ENCODE measurements at places on chromosomes 3 and 15.

DNA sequence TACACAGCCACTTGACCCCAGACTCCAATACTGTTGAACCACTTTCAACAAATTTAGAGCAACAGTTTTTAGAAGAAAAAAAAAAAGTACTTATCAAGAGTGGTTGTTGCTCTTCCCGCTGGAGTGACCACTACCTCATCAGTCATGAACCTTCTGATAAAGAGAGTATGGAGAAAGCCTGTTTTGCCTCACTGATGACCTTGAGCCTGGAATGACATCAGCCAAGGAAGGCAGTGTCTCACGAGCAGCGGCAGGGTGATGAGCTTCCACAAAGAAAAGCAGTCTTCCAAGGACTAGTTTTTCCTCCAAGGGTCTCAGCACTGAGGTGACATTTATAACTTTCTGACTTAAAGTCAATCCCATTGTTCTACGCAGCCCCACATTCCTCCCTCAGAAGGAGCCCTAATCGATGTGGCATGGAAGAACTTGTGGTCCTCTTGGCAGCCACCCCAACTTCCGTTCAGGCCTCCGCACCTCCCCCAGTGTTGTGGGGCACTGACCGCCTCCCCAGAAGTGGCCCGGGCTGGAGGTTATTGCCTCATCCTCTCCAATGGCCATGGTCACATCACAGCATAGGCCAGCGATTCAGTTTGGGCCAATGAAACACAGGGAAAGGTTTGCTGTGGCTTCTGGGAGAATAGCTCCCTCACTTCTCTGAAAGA is 1.8 kb upstream of the CYP11A1 start:
- no peak for DNase-seq

DNA sequence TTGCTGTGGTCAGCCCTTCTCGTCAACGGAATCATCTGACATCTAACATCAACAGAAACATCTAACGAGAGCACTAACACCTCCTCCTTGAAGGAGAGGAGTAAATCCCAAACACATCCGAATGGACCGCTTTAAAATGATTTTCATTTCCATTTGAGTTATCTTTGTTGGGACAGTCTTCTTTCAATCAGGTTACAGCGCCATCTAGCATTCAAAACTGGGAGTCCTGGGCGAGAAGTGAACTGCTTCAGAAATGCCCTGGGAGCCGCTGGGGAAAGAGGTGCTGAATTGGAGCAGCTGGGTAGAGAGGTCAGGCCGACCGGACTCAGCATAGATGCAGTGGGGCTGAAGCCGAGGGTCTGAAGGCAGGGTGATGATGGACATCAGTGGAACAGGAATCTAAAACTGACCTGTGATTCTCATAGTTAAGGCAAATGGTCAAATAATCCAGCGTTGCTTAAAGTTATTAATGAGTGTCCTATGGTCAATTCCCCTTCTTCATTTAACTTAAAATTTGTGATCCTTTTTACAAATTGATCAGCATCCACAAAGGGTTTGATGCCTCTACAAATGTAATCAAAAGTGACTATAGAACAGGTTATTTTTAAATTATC is 170.0 kb upstream of the NDN start:
- no peak for DNase-seq

DNA sequence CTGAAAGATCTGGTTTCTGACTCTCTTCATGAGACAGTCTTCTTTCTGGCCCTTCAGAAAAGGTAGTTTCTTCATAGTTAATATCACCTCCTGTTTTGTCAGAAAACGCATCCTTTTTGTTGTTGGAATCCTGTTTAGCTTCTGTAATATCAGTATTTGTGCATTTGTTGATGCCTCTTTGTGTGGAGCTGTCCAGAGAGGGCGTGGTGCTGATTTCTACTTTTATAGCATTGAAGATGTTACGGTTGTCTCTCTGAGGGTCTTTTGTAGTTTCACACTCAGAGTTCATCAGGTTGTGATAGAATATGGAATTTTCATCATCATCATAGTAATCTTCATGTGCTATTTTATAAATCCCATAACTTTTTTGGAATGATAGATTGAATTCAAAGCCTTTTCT is 8.9 kb downstream of the GPR149 start:
- peak; percentile 27 for DNase-seq

GRCh38 chr15:29873947-29874411 is 51.7 kb upstream of the TJP1 start:
- no peak for DNase-seq

- no peak for DNase-seq
These were observed 17.4 kb downstream of the DET1 start for GRCh38 chr15:88529021-88529630.

GRCh38 chr15:30923429-30923828 is 19.7 kb downstream of the FAN1 start:
- DNase-seq: no peak

- DNase-seq: no peak
These were observed 403.0 kb downstream of the FOXP1 start for GRCh38 chr3:71180524-71180923.

DNA sequence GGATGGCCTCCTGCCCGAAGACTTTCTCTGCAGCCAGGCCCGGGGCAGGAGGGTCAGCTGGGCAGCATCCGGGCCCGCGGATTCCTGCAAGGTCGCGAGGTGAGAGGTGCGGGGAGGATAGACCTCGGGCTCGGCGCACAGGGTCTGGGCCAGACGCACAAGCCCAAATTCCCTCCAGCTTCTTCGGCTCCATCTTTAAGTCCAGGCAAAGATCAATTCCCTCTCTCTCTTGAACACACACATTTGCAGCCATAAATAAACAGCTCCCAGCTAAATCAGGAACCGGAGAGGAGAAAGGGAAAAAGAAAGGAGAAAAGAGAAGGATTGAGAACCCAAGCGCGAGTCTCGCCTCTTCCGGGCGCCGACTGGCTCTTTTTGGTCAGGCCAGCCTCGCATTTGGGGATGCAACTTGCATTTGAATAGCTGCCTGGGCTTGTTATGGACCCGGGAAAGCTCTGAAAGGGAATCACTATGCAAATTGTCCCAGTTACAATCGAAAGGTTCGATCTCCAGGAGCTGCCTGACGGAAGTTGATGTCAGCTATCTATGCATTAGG is 14.5 kb upstream of the ONECUT1 start:
- DNase-seq: no peak

DNA sequence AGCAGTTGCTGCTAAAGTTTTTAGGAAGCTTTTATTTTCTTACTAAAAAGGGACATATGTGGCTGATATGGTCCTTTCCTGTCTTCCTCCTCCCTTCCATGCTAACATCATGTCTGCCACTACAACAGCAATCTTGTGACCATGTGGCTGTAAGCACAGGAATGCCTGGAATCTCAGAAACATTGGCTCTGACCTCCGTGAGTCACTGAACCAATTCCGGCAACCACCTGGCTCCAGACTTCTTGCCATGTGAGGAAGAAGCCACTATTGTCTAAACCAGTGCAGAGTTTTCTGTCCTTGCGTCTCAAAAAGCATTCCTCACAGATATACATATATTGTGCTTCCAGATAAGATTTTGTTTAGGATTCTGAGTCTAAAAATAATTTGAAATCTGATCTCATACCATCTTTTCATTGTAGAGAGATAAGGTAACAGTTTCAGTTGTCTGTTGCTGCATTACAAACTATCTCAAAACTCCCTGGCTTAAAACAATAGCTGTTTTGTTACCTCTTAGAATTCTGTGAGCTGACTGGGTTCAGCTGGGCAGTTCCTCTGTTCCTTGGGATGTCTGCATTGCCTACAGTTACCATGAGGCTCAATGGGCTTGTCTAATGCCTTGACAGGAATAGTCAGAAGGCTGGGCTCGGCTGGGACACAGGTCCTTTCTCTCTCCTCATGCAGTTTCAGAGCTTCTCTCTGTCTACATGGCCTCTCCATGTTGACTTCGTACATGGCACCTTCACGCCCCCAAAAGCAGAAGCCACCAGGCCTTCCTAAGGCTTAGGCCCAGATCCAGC is 77.3 kb upstream of the MAGI1 start:
- no peak for DNase-seq

- DNase-seq: no peak
These were observed 28.6 kb downstream of the ITGA11 start for GRCh38 chr15:68403161-68403941.

GRCh38 chr3:104126463-104126862 is 1240.2 kb upstream of the ALCAM start:
- DNase-seq: no peak

- no peak for DNase-seq
These were observed 237.2 kb upstream of the ADAMTS9 start for GRCh38 chr3:64924961-64925360.
